ENCODE measurements at places on chromosomes 5 and 9.

DNA sequence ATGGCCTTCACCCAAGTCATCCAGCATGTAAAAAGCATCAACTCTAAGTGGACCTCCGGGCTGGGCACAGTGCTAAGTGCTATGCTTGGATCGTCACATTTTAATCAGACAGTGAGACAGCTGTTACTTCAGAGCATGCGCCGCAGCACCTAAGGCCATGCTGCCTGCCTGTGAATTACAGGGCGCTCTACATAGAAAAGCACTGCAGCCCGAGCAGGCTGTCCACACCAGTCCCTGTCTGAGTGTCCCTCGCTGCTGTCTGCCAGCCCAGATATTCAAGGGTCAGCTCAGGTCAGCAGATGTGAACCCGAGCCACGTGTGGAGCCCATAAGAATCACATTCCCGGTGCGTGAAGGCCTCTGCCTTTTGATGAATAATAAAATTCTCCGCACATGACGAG, 37.1 kb downstream of the AK8 start:
- no peak for DNase-seq

DNA sequence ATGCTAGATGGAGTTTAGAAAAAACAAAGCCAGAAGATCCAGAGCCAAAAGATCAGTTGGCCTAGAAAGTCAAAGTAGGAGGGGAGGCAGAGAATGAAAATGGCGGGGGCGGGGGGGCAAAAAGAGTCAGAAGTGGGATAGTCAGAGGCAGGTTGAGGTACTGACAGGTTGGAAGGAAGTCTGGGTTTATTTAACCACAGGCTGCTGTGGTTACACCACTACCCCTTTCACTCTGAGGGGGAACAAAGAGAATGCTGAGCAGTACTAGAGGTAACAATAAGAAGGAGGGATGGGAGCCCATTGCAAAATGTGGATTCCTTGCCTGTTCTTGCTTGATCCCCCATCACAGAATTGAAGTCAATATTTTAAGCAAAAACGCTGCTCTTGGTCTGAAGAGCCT, 111.8 kb downstream of the CAVIN4 start:
- DNase-seq = no peak

GRCh38 chr5:134547066-134547465, 21.6 kb downstream of the JADE2 start:
- no peak for DNase-seq

DNA sequence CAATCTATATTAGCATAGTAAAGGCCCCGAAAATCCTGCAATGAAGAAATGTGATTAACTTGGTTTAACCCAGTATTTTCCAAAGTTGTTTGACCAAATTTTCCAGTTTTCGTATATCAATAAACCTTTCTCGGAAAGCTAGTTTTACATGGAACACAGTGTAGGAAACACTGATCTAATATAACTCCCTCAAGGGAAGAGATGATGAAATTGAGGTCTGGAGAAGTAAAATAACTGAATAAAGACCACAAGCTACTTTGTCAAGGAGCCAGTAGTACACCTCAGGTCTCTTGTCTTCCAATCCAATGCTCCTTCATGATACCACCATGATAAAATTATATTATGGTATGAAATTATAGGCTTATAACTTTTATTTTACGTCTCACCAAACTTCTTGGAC, 118.1 kb upstream of the TARS1 start:
- no peak for DNase-seq
